Neural crest cell (in vitro differentiated cells): ENCODE measurements at places on chromosomes 6 and 20. TPM values are rescaled to one million over a fixed set of nuclear protein-coding genes. Genes with fewer than 3 reads are reported as not detected.

WFDC10B gene
- total RNA-seq: not detected in 2 replicates

BANF2 gene
- total RNA-seq: not detected in 2 replicates

IL20RA gene
- total RNA-seq: not detected in 2 replicates

DNA sequence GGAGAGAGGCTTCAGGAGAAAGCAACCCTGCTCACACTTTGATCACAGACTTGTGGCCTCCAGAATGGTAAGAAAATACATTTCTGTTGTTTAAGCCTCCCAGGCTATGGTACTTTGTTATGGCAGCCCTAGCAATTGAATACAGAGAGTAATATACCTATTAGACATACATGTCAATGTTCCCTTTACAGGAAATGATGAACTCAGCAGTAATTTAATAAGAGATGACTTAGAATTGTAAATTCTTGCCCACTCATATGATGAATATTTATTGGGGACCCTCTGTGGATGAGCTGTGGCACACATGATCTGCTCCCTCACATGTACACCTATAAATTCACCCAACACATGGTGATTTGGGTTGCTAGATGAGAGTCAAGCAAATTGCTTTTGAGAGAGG, 20.4 kb upstream of the FOXA2 start:
- DNase-seq: no peak

DNA sequence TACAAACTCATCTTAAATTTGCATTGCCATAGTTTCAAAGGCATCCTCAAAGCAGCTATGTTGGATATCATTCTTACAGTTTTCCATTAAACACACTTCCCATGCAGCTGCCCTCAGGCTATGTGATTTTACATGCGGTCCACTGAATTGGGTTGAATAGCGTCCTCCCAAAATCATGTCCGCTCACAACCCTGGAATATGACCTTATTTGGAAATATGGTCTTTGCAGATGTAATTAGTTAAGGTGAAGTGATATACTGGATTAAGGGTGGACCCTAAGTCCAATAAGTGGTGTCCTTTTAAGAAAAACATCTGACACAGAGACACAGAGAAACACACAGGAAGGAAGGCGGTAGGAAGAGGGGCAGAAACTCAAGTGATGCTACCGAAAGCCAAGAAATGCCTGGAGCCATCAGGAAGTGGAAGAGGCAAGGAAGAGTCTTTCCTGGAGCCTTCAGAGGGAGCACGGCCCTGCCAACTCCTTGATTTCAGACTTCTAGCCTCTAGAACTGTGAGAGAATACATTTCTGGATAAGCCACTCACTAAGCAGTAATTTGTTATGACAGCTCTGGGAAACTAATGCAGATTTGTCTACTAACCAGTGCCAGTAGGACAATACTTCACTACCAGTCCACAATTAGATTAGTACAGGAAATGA, 42.7 kb upstream of the NHSL1 start:
- DNase-seq: no peak

DNA sequence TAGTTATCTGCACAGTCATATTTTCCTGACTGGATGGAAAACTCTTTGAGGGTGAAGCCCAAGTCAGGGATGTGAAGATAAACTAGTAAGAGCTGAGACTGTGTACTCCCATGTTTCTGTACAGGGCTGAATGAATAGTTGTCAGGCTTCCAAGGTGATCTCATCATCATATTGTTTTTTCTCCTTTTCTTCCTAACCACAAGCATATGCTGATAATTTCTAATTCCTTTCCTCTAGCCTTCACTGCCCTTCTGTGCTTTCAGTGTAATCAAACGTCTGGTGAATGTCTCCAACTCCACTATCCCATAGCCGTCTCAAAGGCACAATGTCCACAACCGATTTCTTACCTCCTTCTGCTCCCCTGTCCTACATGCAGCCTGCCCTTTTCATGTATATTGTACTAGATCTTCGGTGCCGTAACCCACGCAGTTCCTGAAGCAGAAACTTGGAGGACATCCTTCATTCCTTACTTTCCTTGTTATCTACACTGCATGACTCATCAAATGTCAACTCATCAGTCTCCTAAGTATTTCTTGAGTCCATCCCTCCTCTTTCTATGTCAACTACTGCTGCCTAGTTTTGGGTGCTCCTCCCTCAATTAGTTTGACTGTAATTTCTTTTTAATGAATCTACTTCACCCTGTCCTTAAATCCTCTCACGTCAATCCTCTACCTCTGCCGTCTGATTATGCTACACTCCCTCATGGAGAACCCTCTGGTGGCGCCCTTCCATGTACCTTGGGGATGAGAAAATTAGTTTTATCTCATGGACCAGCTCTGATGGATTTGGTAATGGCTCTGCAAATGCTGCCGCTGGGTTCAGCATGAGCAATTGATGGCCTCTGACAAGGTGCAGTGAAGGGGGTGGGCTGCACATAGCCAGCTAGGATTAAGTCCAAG, 21.9 kb downstream of the NCOA7 start:
- no peak for DNase-seq

- DNase-seq: no peak
Measured at GRCh38 chr6:104632588-104632987, 227.1 kb downstream of the HACE1 start.

DNA sequence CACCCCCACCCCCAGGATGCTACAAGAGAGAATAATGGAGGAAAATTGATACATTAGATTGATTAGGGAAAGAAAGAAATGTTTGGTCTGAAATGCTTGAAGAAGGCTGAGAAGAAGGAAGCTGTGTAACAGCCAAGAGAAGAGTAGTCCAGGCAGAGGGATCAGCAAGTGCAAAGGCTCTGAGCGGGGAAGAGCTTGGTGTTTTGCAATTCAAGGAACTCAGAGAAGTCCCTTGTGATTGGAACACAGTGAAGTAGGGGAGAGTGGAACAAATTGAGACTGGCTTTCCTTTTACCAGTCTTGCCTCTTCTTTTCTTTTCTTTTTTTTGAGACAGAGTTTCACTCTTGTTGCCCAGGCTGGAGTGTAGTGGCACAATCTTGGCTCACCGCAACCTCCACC, 76.6 kb upstream of the CHD6 start:
- DNase-seq: no peak

GRCh38 chr20:63218701-63219446, 2.9 kb upstream of the YTHDF1 start:
- no peak for DNase-seq
